RWPE1 (cell line): ENCODE measurements at places on chromosomes 1 and 21.

GRCh38 chr1:66380452-66381212 is 153.3 kb upstream of the SGIP1 start:
- no peak for DNase-seq

- no peak for DNase-seq
These were observed 3.5 kb downstream of the OLFML2B start for GRCh38 chr1:162020150-162020549.

- no peak for DNase-seq
These were observed 327.3 kb upstream of the SGIP1 start for GRCh38 chr1:66206563-66207144.

GRCh38 chr1:151847867-151848596 is 5.5 kb downstream of the THEM5 start:
- no peak for DNase-seq

DNA sequence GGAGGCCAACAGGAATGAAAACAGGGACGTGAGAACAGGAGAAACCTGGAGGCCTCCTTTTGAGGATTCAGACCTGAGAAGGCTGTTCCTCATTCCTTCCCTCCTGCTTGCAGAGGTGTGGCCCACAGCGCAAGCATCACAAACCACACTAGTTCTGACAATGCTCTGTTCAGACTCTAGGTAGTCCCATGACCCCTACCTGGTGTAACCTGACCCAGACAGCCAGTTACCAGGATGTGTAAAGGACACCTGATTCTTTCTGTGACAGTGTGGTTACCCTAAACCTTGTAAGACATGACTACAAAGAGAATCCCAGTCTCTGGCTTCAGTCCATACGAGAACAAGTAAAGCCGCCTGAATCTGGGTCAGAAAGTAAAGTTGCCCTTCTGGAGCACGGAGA is 3.2 kb downstream of the MECR start:
- DNase-seq: no peak

GRCh38 chr1:8560611-8561544 is 243.0 kb downstream of the SLC45A1 start:
- DNase-seq: peak; percentile 41

GRCh38 chr1:15336866-15337265 is 72.8 kb upstream of the EFHD2 start:
- no peak for DNase-seq

DNA sequence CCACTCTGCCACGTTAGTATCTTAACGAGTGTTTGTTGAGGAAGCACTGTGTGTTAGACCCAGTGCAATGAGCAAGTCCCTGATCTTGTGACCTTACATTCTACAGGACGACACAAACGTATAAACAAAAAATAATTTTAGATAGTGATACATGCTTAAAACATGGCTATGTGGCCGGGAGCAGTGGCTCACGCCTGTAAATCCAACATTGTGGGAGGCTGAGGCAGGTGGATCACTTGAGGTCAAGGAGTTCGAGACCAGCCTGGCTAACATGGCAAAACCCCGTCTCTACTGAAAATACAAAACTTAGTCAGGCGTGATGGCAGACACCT is 19.6 kb downstream of the MTX1 start:
- DNase-seq: no peak

GRCh38 chr1:203173566-203173965 is 2.1 kb downstream of the MYBPH start:
- DNase-seq: no peak

- no peak for DNase-seq
These were observed 68.0 kb downstream of the FAAP20 start for GRCh38 chr1:2126331-2127186.

DNA sequence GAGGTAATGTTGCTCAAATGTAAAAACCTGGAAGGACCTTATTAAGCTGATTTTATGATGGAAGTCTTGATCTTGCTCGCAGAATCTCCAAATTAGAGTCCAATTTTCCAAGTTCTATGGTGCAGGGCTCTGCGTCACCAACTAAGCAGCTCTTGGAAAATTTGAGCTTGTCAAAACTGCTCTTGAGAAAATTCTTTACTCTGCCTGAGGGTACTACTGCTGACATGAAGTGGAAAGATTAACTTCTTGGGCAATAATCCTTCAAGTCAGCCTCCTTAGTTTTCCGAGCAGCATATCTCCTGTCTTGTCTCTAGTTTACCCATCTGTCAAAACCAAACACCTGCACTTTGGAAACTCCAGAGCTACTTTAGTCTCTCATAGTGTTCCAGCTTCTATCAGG is 293.7 kb downstream of the KCTD3 start:
- DNase-seq: no peak

DNA sequence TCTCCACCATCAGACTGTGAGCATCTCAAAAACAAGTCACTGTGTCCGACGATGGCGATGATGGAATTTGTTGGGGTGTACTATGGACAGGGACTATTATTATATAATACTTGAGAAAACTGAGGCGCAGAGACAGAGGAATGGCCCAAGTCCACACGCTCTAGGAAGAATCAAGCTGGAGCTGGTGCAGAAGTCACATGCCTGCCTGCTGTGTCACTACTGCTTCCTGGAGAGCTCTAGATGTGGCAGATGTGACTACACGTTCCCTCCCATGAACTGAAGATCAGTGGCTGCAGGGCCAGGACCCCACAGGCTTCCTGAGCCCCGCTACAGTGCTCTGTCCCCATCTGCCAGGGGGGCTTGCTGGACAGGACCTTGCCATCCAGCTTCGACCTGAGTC is 56.9 kb downstream of the TRABD2B start:
- no peak for DNase-seq

- peak; percentile 63 for DNase-seq
These were observed 2.8 kb downstream of the PTPRU start for GRCh38 chr1:29239142-29239541.

GRCh38 chr1:59500950-59501742 is 204.3 kb downstream of the FGGY start:
- DNase-seq: no peak

GRCh38 chr1:44144962-44145756 is 3.7 kb upstream of the KLF18 start:
- DNase-seq: no peak

DNA sequence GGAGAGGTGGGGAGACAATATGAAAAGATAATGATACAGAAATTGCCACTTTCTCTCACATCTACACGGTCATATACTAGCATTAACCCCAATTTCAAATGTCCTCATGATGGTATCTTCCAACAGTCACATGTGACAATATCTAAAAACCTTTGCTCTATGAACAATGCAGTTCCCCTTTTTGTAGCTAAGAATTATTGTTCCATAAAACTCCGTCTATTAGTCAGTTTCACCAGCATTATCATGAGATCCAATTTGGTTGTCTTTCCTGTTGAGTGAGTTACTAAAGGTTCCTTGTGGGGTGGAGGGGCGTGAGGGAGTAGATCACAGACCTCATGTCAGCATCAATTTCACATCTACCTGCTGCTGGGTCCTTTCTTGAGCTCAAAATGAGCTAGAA is 1.7 kb downstream of the TIAM1 start:
- no peak for DNase-seq

DNA sequence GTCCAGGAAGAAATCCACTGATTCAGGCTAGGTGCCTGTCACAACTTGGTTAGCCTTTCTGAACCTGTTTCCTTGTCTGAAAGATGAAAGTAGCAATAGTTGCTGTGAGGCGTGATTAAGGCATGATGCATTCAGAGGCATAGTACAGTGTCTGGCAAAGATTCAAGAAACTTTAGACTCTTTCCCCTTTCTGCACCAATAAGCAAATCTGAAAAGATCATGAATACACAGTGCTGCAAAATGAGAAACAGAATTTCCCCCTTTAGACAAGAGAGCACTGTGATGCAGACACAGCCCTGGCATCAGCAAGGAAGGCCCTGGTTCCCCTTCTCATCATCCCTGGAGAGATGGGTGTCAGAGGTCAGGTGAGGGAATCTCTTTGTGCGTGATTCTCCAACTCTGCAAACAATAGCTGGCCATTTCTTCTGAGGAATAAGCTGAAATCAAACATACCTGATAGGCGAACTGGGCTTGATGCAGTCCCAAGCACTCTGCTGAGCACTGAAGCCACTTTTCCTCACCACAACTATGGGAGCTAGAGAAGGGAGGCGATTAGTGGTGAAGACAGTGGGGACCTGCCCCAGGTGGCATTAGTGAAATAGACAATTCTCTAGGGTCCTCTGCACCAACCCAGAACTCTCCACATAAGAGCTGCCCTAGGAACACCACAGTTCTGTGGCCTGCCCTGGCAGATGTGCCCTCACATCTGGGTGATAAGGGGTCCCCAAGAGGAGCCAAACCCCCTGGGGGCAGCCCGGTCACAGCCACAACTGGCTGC is 41.7 kb downstream of the ITPKB start:
- peak; percentile 95 for DNase-seq

DNA sequence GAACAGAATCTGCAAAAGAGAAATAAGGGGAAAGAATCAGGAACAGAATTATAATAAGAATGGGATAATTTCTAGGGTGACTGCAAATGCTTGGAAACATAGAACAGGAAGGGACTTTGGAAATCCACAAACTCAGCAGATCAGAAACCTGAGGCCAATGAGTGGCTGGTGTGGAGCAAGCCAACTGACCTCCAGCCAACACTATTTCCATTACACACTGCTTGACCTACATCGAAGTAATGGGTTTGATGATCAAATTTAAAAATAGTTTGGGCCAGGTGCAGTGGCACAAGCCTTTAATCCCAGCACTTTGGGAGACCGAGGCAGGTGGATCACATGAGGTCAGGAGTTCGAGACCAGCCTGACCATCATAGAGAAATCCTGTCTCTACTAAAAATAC is 284.9 kb downstream of the GRIK1 start:
- no peak for DNase-seq
